ENCODE measurements at places on chromosomes 7 and 10.

DNA sequence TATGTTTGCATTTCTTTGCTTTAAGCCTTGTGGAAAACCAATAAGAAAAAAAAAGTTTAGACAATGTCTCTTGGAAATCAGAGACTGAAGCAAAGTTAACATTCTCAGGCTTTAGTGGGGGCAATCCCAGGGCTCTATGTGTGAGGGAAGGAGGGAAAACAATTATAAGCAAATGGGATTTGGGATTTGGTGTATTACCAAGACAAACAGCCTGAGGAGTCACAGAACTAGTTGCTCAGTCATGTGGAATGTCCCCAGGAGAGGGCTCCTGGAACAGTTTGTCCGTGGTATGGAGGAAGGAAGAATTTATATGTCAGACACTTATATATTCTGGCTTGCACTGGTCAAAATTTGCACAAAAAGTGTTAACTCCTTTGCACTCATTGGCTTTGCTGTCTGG, 562.9 kb upstream of the TPK1 start:
- DNase-seq: no peak

- no peak for DNase-seq
These were observed 80.4 kb upstream of the GARIN1A start for GRCh38 chr7:128591705-128592104.

DNA sequence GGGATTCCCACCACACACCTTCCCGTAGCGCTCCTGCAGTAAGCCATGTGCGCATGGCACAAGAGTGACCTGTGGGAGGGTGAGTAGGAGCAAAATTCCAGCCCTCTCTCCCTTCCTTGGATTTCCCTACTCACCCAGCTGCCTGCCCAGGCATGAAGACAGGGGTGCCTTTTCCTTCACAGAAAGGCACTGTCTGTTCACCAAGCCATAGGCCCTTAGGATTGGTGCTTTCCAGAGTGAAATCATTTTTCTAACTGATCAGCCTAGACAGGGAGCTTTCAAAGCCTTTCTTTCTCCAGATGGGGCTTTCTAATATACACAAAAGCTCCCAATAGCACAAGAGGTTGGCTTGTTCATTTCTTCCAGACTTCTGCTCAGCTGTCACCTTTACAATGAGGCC, 79.7 kb downstream of the CTTNBP2 start:
- DNase-seq: no peak

GRCh38 chr10:28661035-28661434, 16.3 kb upstream of the BAMBI start:
- no peak for DNase-seq

- no peak for DNase-seq
These were observed 163.3 kb downstream of the IPMK start for GRCh38 chr10:58104351-58104751.

DNA sequence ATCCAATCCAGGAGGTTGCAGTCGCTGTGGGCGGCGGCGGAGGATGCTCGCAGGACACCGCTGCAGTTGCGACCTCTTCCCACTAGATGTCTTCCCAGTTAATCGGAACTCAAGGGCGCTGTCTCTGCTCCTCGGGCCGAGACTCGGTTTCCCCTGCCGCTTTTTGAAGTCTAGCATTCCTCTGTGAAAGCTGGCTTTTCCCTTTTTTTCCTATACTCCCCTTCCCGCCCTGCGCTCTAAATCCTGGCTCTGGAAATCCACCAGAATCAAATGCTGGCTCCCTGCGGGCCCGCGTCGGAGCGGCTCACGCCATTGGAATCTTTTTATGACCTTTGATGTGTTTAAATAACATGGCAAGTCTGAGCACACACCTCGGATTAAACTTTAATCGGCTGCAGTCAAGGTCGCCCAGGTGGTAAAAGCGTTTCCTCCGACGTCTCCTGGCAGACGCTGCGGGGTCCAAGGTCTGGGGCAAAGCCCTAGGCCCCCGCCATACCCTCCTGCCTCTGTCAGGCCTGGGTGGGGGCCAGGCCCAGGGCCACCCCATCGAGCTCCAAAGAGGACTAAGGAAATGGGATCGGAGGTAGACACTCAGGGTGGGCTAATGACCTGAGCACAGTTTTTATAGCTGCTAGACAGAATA, 10.7 kb upstream of the HOXA13 start:
- DNase-seq: peak; percentile 53

DNA sequence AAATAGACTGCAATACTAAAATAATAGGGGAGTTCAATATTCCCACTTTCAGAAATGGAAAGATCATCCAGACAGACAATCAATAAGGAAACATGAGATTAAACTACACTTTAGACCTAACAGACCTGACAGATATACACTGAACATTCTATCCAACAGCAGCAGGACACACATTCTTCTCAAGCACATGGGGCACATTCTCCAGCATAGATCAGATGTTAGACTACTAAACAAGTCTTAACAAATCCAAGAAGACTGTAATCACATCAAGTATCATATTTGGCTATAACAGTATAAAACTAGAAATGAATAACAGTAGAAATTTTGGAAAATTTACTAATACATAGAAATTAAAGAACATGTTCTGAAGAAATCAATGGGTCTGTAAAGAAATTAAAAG, 458.9 kb upstream of the ANKRD30A start:
- no peak for DNase-seq

- DNase-seq: no peak
These were observed 8.5 kb upstream of the BPGM start for GRCh38 chr7:134637934-134638719.

GRCh38 chr10:116469437-116469836, 41.8 kb downstream of the PNLIPRP3 start:
- DNase-seq: no peak

DNA sequence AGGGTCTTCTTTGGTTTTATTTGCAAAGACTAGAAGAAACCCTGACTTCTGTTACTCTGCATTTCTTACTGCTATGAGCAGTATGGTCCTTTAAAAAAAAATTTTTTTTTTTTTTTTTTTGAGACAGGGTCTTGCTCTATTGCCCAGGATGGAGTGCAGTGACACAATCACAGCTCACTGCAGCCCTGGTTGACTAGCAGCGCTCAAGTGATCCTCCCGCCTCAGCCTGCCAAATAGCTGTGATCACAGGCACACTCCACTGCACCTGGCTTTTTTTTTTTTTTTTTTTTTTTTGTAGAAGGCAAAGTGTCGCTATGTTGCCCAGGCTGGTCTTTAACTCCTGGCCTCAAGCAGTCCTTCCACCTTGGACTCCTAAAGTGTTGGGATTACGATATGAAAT, 17.4 kb downstream of the CNNM2 start:
- no peak for DNase-seq

DNA sequence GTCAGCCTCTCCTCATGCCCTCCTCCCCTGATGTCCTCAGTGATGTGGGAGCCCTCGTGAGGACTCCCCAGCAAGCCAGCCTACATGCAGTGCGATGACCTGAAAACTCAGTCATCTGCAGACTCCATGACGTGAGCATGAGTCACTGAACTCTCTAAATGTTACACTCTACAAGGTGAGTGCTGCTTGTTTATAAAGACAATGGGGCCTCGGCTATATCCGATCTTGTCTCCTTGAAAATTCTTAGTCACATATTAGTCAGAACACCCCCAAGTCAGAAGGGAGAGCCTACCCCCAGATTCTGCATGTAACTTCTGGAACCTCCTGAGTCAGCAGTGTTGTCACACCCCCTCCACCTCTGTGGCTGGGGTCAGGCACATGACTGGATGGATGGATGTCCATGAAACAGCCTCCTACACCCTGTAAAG, 673.8 kb downstream of the INHBA start:
- DNase-seq: no peak

DNA sequence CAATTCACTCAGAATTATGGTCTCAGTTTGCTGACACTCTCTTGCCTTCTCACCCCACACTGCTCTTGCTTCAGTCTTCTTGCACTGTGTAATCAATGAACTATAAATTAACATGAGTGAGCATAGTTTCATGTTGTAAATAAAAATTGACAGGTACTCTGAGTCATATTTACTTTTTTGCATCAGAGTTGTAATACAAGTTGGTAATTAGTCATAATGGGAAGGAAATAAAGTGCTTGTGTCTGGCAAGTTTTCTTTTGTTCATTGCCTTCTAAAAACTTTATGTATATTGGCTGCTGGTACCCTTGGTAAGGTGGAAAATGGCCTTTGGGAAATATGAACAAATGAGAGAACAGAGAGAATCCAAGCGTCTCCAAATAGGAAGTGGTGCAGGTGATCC, 169.3 kb upstream of the MAGI2 start:
- DNase-seq: no peak

- DNase-seq: no peak
These were observed 352.6 kb upstream of the AUTS2 start for GRCh38 chr7:69245646-69246045.

- no peak for DNase-seq
These were observed 98.5 kb downstream of the GNAI1 start for GRCh38 chr7:80232979-80233724.

- DNase-seq: no peak
These were observed 1241.7 kb downstream of the TYW1 start for GRCh38 chr7:68238204-68238805.

- peak; percentile 35 for DNase-seq
These were observed 129.3 kb downstream of the PKD1L1 start for GRCh38 chr7:47818796-47819606.

DNA sequence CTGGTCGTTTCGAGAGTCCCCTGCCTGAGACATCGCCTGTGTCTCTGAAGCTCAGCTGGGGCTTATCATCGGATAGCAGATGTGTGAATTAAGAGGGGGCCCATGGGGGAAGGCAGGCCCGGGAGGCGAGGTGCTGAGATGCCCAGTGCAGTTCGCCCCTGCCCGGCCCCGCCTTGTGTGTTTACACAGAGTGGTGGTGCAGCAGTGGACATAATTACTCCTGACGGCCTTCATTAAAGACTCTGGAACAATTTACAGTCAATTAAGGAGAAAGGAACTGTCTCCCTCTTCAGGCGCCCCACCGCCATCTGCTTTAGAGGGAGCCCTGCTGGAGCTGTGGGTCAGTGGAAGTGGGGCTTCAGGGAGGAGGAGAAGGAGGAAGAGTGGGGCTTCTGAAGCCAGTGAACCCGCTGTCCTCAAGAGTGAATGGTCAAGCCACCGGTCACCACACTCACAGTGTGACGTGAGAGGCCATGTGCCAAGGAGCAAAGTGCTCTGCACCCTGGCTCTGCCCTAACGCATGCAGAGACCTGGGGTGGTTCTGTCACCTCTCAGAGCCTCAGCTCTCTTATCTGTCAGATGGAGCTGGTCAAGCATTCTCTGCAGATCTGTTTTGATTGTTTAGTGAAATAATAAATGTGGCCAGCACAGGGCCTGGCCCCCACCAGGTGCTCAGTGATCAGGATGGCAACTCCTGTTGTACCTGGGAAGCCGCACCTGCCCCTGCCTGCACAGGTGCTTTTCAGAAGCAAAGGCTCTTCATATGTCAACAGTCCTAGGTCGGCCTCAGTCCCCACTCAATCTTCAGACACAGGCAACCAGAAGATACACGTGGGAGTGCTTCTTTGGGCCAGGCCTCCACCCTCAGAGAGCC, 65.6 kb downstream of the CDH23 start:
- DNase-seq: no peak

DNA sequence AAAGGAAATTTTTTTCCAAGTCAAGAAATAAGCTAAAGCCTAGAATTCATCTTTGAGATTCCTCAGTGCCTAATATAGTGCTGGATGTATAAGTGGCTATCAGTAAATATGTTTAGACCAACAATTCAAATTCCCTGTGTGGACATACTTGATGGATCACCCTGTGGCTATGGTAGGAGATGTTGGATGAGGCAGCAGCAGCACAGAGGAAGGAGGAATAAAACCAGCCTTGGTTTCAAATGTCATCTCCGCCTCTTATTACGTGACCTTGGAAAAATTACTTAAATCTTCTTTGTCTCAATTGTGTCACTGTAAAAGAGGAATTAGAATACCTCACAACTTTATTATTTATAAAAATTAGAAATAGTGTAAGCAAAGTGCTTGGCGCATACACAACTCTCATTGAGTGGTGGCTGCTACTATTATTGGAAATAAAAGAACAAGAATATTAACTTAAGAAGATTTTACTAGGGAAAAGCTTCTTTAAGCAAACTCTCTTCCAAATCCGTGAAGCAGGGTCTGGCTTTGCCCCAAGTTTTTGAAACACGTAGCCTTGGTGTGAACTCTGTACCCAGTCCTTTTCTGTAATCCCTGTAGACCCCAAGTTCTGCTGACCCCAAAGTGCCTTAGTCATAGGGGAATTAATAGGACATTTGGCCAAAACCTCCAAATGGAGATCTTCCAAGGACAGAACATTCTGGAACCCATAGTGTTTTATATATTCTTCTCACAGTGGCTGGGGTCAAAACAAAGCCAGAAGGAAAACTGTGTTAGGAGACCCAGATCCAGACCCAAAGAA, 283.8 kb downstream of the PTEN start:
- no peak for DNase-seq

GRCh38 chr10:15719899-15720634, at the start of gene ITGA8:
ITGA8 (minus strand) TSS chr10:15719922; CDS start chr10:15719771, 151 bp downstream.
- no peak for DNase-seq

DNA sequence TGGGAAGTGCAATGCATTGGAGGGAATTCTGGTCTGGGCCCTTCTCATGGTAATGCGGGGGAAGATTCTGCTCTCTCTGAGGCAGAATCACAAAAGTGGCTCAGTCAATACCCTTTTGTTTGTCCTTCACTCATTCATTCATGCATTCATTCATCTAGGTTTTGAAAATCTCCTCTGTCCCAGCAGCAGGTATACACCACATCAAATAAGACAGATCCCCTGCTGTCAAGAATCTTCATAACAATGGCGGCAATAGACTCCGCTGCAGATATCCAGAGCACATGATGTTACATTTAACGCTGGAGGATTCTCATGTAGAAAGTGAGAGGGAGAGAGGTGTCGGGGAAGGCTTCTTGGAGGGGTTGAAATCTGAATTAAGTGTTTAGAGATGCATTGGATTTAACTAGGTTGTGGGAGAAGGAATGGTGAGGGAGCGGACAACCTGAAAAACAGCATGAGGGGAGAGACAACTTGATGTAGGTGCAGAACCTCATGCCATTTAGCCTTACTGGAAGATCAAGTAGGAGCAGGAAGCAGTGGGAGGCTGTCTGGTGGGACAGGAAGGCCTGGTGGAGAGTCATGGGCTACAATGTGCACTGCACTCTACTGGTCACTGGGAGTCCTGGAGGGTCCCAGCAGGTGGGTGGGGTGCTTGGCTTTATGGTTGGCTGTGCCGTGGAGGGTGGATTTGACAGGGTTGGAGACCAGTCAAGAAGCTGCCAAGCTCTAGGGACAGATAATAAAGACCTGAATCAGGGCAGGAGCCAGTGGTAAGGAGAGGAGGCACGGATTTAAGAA, 5.2 kb upstream of the FAM180A start:
- DNase-seq: no peak

GRCh38 chr7:95927756-95928155, 155.4 kb downstream of the DYNC1I1 start:
- DNase-seq: no peak

Data from stimulated activated CD4-positive, alpha-beta T cell treated with anti-CD3 and anti-CD28 coated beads, TNF-alpha, amount 100 ng/mL, for 24 hours (primary cell).